HepG2 (cell line): ENCODE measurements at places on chromosomes 11 and 22.

DNA sequence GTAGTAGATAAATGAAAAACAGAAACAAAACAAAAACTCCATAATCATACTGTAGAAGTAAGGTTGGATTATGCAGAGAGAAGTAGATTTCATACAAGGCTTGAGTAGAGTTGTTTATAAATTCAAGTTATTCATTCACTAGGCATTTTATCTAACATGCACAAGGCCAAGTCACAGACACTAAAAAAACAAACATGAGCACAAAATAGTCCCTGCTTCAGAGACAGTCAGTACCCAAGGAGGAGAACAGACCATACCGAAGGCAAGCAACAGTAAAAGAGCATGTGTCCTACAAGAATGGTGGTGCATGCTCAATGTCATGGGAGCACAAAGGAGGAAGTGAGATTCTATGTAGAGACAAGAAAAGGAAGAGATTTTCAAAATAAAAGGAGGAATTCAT, 796.5 kb upstream of the LRRC4C start:
- no peak for DNase-seq

DNA sequence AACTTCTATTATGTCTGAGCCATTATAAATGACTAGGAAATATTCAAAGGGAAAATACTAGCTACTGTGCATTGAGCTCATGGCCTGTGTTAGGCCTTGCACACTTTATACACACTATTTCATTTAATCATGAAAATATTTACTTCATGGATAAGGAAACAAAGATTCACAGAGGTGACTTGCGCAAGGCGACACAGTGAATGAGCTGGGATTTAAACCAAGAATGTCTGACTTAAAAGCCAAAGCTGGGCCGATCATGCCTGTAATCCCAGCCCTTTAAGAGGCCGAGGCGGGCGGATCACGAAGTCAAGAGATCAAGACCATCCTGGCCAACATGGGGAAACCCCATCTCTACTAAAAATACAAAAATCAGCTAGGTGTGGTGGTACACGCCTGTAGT, 231.5 kb downstream of the MIAT start:
- DNase-seq = no peak

DNA sequence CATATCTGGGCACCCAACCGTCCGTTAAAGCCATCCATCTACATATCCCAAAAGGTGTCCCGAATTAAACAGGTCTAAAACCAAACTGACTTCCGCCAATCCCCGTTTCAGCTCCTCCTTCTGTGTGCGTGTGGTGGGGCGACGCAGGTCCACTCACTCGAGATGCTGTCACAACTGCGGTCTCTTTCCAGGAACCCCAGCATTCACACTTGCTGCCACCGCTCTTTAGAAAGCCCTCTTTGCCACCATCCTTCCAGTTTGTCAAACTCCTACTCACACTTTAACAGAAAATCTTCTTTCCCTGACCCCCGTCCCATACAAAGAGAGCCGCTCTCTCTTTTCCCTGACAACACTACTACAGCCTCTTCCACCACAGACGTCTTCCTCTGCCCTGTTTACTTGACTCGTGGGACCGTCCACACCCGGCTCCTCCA, 467 bp downstream of the ESS2 start:
- no peak for DNase-seq

DNA sequence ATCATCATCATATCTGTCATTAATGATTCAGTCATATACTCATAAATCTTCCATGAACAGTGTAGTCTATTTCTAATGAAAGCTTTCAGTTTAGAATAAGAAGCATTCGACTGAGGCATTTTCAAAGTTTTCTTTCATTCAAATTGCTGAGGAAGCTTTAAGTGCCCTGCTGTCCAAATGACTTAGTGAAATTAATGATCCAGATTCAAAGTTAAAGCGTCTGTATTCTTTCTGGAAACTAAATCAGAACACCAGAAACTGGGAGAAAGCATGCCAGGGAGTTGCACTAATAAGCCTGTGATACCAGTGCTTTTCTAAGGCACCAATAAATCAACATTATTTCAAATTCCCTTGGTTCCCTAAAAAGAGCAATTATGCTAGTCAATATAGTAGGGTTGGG, 367.8 kb upstream of the ANO5 start:
- no peak for DNase-seq

DNA sequence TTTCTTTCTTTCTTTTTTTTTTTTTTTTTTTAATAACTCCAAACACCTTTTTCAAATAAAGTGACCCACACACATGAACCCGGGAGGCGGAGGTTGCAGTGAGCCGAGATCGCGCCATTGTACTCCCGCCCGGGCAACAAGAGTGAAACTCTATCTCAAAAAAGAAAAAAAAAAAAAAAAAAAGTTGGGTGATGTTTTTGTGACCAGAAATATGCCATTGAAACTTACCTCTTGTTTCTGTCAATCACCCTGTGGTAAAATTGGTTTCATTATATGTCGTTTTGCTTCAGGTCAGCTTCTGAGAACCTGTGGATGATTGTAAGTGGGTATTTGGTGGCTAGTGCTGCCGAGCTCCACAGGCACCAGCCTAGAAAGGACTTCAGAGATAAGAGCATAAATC, 238.8 kb downstream of the TBC1D22A start:
- DNase-seq = no peak

DNA sequence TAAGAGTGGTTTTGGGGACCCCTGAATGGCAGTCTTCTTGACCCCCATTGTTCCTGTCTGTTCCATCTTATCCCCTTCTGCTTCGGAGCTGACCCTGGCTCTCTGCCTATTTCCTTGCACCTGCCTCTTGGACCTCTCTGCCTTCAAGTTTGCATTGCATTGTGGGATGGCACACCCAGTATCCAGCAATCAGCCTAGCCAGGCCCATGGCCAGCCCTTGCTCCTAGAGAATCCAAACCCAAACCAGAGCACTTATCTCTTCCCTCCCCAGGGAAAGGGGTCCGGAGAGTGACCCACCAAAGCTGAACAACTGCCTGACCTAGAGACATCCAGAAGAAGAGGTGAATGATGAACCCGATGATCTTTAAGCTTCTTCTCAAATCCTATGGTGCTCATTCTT, 607.3 kb upstream of the CADM1 start:
- DNase-seq = no peak

GRCh38 chr11:64764040-64764611, 4.4 kb upstream of the PYGM start:
- DNase-seq = no peak

DNA sequence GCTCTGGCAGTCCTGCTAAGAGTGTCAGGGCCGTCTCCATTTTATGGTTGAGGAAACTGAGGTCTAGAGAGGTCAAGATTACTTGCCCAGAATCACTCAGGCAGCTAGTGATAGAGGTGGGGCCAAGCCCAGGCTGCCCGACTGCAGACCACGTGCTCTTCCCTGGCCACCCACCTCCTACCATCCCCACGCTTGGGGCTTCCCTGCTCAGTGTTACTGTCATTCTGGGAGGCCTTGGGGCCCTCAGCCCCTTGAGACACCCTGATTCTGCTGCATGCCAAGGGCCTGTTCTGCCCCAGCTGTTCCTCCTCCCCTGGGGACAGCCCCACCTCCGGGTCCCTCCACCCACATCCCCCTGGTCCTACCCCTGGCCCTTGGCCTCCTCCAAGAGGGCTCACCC, 17.2 kb upstream of the TAB1 start:
- no peak for DNase-seq

- no peak for DNase-seq
These were observed 36.6 kb upstream of the SUSD2 start for GRCh38 chr22:24144778-24145085.
